ENCODE measurements at places on chromosomes 4 and X.

- no peak for DNase-seq
Measured at GRCh38 chrX:71514367-71515037, 18.4 kb upstream of the OGT start.

- DNase-seq, result no peak
Measured at GRCh38 chrX:118156953-118157608, 40.5 kb upstream of the KLHL13 start.

DNA sequence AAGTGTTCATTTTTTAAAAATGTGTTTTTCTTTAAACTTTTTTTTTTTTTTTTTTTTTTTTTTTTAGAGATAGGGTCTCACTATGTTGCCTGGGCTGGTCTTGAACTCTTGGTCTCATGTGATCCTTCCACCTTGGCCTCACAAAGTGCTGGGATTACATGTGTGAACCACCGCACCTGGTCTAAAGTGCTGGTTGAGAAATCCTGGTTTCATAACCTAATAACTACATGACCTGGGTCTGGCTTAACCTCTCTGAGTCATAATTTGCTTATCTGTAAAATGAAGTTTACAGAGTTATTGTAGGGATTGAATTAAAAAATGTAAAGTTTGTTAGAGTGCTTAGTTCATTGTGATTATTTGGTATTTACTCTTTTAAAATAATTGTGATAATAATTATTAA is 5.2 kb downstream of the HSD17B13 start:
- DNase-seq, result no peak

- no peak for DNase-seq
Measured at GRCh38 chrX:129188231-129188630, 335.1 kb downstream of the SMARCA1 start.

- no peak for DNase-seq
Measured at GRCh38 chrX:144265641-144266040, 381.8 kb downstream of the UBE2NL start.

Measured in smooth muscle cell of the brain vasculature (primary cell).